SW 1271 (cell line): ENCODE measurements at places on chromosomes 1 and 21.

DNA sequence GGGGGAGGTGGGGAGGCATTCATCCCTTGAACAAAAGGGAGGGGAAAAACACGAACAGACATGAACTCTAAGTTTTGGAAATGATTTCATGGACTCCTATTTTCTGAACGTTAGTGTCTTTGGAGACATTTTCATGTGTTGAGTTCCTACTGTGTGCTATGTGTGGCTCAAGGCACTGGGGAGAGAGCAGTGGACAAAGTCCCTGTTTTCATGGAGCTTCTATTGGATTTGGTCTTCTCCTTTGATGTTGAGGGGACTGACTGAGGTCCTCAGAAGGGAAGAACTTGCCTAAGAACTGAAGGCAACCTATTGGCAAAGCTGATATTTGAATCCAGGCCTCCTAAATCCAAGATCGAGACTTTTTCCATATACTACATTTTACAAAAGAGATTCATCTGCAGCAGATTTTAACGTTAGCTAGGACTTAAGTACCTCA, 30.4 kb downstream of the JUN start:
- DNase-seq = no peak

GRCh38 chr21:44713846-44714245, 2.5 kb upstream of the TSPEAR start:
- no peak for DNase-seq

DNA sequence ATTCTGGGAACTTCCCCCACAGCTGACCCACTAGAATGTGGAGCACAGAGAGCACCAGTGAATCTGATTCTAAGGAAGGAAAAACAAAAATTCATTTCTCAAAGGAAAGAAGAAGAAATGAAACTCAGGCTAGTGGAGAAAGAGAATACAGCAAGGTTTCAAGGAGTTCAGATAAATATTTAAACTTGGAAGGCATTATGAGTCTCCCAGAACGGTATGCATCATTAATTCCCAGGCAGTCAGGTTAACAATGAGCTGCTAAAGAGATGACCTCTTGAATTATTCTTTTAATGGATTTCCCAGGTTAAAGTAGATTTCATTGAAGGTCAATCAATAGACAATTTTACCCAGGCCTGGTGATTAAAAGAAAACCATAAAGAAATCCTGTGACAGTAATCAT, 103.6 kb upstream of the KAZN start:
- DNase-seq = no peak

- DNase-seq = no peak
Measured at GRCh38 chr1:10724948-10725847, 71.2 kb downstream of the CASZ1 start.

- DNase-seq = no peak
Measured at GRCh38 chr1:201676197-201676596, 137.3 kb downstream of the NAV1 start.

- no peak for DNase-seq
Measured at GRCh38 chr1:115564201-115564600, 77.6 kb upstream of the VANGL1 start.

GRCh38 chr1:166479052-166479631, 312.3 kb upstream of the FAM78B start:
- DNase-seq = no peak

DNA sequence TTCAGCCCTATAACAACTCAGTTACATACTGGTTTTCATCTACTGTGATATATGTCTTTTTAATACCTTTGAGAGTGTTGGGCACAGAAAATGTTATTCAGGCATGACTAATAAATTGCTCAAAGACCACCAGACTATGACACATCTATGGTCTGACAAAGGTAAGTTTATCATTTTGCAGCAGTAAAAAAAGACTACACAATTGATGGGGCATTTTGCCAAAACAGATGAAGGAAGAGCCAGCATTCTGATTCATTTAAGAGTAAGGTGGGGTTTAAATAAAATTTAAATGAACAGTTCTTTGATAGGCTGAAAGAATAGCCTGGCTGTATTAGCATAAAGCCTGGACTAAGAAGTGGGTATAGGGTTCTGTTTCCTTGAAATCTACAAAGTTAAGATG, 8.8 kb upstream of the RNPC3 start:
- no peak for DNase-seq

DNA sequence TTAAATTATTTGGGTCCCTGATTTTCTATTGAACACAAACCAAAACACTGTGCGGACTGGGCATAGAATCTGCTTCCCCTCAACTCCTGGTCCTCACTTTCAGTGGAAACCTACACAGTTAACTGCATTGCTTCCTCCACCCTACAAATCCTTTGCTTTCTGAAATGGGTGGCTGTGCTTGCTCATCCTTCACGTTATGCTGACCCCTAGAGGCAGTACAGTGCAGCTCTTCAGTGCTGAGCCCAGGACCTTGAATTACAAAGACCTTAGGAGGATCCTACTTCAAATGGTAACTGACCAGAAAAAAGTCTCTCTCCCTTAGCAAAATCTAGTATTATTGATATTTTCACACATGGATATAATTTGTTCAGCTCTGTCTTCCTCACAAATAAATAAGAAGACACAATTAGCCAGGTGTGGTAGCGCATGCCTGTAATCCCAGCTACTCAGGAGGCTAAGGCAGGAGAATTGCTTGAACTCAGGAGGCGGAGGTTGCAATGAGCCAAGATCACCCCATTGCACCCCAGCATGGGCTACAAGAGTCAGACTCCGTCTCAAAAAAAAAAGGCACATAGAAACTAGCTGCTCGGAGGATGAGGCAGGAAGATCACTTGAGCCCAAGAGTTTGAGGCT, 63.4 kb upstream of the L1TD1 start:
- peak; percentile 54 for DNase-seq

DNA sequence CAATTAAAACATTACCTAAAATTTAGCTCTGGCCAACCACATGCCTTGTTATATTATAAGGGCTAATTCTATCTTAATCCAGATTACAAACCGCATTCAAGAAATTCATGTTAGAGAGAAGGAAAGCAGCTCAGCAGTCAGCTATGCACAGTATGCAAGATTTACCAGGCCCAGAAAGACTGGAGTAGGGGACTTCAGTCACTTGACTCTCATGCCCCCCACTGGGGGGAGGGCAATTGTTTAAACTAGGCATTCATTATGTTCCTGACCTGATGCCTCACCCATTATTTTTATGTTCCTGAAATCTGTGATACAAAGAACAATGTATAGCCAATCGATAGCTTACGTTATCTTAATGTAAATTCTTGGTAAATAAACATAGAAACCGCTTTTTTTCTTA, 96.9 kb downstream of the ZNF644 start:
- no peak for DNase-seq

DNA sequence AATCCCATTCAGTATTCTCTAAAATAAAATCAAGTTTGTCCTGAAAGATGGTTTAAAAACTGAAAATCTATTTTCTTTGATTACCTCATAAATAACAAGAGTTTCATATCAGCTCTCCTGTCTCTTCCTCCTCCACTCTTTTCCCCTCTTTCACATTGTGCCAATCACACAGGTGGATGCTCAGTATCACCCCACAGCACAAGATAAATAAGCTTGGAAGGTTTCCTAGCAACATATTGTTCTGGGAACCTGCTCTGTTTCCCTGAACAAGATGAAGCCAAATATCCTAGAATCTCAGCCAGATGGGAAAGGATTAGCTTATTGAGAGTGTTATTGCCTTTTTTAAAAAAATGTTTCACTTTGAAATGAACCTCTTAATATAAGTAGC, 45.7 kb upstream of the CACYBP start:
- no peak for DNase-seq

DNA sequence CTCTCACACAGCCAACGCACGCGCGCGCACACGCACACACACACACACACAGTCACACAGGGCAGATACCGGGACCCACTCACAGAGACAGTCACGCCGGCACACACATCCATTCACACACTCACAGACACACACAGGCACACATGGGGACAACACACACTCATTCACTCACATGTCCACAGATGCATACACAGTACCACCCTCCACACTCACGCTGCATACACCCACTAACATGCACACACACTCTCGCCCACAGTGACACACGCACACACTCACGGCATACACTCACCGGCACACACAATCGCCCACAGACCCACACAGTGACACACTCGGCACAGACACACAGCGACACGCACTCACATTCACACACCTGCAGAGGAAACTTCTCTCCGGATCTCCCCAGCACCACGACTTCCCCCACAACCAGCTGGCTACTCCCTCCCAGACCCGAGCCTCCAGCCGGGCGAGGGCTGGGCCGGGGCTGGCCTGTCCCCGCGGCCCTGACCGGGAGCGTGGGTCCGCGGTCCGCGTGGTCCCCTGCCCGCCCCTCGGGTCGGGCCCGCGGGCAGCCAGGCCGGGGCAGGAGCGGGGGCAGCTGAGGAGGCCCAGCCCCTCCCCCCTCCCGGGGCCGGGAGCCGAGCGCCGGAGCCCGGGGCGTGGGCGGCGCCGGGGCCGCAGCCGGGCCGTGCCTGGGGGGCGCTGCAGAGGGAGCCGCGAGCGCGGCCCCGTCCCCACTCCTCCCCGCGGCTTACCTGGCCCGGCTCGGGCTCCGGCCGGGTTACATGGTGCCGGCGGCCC, 552 bp downstream of the DLGAP3 start:
- no peak for DNase-seq

DNA sequence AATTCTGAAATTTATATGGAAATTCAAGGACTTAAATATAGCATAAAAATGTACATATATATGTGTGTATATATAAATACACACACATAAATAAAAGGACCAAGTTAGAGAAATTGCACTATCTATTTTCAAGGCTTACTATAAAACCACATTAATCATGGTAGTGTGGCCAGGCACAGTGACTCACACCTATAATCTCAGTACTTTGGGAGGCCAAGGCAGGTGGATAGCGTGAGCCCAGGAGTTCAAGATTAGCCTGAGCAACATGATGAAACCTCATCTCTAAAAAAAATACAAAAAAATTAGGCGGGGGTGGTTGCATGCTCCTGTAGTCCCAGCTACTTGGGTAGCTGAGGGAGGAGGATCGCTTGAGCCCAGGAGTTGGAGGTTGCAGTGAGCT, 171.4 kb upstream of the GORAB start:
- no peak for DNase-seq

DNA sequence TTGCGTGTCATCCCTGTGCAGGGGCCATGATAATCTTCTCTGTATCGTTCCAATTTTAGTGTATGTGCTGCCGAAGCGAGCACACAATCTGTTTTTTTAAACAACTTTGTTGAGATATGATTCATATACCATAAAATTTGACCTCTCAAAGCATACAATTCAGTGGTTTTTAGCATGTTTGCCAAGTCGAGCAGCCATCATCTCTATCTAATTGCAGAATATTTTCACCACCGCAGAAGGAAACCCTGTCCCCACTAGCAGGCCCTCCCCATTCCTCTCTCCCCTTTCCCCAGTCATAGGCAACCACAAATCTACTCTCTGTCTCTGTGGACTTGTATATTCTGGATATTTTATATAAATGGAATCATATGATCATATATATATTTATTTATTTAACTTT, 78.7 kb upstream of the TINAGL1 start:
- DNase-seq = no peak

GRCh38 chr1:9182784-9183257, 51.8 kb upstream of the H6PD start:
- DNase-seq = no peak

GRCh38 chr1:34879230-34879629, 19.7 kb upstream of the SMIM12 start:
- DNase-seq = no peak

DNA sequence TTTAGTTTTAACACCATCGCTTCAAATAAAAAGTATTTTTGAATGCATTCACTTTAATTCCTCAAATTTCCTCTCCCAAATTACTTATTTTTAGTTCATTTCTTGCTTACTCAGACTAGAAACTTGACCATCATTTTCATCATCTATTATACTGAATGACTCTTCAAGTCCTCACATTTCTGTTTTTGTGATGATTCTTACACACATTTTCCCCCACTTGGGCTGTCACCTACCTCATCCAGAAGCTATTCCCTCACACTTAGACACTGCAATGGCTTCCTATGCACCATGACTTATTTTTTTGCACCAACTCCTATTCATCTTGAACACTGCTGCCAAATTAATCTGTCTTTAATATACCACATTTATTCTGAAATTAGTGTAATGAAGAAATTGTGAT, 239.6 kb upstream of the DUSP10 start:
- DNase-seq = no peak

DNA sequence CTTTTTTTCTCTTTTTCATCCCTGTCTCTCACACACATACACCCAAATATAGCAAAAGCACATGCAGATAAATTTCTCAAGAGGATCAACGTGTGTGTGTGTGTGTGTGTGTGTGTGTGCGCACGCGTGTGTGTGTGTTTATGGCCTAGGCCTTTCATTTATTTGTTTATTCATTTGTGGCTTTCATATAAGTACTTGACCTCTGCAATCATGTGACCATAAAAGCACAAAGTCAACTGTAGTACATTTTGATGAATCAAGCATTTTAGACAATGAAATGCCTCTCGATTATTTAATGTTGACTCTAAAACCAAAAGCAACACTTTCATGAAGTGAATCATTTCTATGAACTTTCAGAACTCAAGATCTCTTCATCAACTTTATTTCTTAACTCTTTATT, 194.1 kb upstream of the ADGRL2 start:
- DNase-seq = no peak
